ENCODE measurements at places on chromosomes 16 and 17. TPM values are rescaled to one million over a fixed set of nuclear protein-coding genes. Genes with fewer than 3 reads are reported as not detected.

GRCh38 chr17:58317421-58318064, 11.1 kb downstream of the TSPOAP1 start:
- DNase-seq, result peak; percentile 91

DNA sequence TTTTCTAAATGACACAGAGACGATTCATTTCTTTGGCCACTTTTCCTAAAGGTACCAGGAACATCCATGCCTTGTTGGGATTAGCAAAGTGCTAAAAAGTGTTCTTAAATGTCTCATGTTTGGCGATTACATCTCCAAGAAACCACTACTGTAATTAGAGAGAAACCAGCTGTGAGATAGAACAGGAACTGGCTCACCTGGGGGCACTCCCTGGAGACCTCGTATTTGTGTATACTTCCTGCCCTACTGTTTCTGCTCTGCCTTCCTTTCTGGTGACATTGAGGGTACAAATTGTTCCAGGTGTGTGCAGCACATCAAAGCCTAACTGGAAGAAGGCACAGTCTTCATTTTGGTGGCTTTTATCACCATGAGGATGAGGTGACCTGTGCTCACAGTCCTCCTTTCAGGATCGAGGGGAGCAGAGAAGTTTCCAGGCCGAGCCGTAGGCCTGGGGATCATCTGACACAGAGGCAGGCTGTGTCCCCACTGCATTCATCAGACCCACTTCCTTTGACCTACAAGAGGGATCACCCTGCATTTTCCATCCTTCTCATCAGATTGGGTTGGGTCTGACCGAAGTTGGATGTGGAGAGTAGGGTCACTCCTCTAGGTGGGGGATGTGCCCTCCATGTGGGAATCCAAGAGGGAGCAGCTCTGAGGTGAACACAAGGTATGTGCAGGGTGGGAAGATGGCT, 23.7 kb downstream of the CCL4 start:
- DNase-seq, result no peak

- DNase-seq, result no peak
These were observed 1293.2 kb upstream of the GOT2 start for GRCh38 chr16:60027351-60027750.

DNA sequence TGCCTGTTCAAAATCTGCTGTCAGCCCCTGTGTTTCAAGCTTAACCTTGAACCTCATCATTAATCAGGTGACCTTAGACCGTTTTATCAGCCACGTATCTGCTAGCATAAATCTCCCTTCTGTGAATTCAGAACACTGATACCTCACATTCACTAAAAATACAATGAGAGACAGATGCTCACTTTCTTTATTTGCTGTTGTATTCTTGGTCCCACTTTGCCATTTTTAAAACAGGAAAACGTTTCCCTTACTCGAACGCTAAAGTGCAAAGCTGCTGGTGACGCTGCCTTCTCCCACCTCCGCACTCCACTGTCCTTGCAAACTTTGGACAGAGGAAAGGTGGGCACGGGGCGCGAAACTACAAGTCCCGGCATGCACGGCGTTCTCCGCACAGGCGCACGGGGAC, 220 bp upstream of the ARHGAP44 start:
- no peak for DNase-seq

DNA sequence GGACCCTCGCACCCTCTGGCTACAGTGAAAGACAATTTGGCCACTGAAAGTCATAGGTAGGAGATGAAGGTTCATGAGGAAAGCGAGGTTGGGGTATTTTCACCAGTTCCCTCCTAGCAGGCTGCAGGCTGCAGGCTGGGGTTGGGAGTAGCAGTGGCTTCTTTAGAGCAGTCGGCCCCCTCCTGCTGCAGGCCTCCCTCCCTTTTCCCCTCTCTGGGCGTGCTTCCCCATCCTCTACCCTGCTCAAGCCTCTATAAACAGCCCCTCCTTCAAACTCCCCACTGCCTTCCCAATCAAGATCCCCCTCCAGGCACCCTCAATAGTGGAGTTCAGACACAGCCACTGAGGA, 41.8 kb downstream of the GAS7 start:
- DNase-seq, result no peak

DNA sequence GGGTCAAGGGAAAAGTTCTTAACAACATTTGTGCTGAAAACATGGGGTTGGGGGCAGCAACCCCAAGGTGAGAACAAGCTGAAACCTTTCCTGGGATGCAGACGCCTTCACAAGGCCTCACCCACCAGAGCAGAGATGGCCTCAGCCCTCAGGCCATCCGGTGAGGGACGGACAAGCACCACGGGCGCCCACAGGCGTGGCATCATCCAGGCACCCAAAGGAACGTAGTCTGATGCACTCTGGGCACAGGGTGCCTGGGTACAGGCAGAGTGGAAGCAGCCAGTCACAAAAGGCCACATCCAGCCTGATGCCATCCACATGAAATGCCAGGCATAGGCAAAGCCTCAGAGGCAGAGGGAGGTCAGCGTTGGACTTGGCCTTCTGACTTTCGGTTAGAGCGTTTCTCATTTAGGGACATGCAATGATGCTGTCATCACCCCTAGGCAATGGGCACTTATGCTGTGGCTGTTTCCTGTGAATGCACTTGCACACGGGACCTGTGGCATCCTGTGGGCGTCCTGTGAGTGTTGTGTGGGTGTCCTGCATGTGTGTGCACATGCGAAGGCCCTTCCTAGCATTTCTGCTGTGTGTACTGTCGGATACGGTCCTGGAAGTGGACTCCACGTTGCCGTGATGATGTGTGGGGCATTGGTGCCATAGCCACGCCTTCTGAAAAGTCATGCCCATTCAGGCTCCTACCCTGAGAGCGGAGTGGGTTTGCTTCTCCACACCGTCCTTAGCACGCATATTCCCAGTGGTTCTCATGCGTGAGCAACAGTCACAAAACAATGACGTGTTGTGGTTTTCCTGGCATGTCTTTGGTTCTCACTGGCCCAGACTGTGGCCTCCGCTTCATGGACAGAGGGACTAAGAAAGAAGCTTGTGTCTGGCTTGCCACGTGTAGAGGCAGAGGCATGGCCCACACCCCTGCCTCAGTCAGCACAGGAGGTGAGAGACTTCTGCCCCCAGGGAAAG, 52.7 kb upstream of the ZNF469 start:
- no peak for DNase-seq

DNA sequence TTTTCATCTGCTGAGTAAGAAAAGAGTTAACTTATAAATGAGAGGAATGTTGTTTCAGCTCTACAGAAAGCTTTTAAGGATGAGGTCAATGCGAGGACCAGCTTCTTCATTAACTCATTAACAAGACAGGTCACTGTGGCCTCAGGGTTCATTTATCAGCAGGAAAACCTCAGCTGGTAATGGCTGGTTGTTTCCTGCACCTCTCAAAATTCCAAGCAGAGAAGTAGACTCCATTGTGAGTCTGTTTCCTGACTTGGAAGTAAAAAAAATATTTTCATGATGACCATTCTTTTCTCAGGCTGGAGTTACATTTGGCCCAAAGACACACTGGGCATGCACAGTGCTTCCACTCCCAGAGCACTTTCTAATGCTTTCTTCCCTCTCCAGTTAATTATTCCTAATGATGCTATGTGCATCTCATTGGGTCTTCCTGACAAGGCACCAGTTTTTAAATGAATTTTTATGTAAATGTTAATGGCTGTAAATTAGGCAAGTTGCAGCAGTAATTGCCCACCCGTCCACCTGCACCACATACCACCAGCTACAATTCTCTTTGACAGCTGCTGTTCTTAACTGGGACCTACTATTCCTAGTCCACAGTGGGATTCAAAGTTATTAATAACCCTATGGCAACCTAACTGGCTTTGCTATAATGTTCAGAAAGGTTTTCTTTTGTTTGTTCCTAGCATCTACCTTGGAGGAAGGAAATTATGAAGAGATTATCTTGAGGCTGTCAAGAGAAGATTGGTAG, 89.5 kb upstream of the BCAR1 start:
- DNase-seq, result no peak

DNA sequence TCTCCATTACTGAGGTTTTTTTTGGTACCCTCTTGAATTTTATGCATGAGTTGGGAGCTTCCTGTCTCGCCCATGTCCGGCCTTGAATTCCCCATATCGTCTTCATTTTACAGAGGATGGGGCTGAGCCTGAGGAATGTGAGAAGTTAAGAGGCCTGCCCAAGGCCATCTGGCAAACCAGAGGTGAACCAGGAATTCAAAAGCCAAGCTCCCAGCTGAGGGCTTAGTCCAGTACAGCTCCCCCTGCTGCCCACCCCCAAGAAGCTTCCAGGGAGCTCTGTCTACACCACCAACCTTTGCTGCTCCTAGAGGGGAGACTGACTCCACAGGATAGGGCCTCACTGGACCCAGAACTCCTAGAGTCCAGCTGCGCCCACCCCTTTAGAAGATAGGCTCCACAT, 20.7 kb upstream of the C16orf78 start:
- peak; percentile 84 for DNase-seq

DNA sequence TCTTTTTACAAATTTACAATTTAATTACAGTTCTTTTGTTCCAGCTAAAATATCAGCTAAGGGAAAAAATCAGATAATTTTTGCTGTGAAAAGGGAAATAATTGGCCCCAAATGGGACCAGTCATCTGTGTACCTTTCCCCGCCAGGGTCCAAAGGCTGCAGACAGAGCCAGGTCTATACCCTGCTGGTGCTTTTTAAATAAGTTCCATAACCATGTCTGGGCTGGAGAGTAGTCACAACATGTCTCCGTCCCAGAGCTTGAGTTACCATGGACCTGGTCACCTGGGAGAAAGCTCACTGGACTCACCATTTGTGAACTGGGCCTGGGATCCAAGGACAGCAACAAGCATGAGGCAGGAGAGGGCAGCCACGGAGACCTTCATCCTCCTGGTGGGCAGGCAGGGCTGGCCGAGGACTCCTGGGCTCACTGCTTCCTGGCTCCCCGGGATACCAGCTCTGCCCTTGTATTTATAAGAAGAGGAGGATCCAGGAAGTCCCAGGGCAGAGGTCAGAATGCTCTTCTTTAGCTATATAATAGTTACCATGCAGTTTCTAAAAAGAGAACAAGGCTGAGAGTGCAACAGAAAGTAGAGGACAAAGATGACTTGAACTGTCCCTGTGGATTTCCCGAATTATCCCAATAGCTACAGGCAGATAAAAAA, at the start of gene CCL15:
TSS of gene CCL15 (minus strand) at position 444 of the 662 bp plus-strand sequence. CDS start at position 383, 61 bp downstream.
- no peak for DNase-seq

- DNase-seq, result no peak
These were observed 123.9 kb upstream of the CIBAR2 start for GRCh38 chr16:85235991-85236817.

DNA sequence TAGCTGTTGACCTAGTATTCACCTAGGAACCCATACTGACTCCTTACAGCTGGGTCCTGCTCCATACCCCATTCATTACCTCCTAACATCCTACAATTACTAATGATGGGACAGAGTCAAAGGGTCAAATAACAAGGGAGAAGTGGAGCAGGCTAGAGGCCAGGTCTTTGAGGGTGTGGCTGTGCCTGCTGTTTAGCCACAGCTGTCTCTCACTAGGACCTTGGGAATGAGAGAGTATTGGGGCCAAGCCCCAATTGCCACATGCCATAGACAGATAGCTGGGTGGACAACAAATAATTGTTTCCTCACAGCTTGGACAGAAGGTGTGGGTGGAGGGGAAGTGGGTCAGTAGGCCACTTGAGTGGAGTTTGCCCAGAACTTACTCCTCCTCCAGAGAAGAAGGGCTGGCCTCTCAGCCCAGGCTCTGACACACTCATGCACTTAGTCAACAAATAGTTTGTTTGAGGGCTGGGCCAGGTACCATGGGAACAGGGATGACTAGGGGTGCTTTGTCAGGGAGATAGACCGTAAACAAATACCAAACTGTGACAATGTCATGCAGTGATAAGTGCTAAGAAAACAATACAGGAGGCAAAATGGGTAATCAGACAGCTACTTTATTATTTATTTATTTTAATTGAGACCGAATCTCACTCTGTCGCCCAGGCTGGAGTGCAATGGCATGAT, 10.2 kb upstream of the CENPT start:
- peak; percentile 78 for DNase-seq

- peak; percentile 86 for DNase-seq
These were observed 658 bp downstream of the SYNRG start for GRCh38 chr17:37608351-37609169.

- no peak for DNase-seq
These were observed 4.3 kb upstream of the SLFN11 start for GRCh38 chr17:35377706-35378105.

DNA sequence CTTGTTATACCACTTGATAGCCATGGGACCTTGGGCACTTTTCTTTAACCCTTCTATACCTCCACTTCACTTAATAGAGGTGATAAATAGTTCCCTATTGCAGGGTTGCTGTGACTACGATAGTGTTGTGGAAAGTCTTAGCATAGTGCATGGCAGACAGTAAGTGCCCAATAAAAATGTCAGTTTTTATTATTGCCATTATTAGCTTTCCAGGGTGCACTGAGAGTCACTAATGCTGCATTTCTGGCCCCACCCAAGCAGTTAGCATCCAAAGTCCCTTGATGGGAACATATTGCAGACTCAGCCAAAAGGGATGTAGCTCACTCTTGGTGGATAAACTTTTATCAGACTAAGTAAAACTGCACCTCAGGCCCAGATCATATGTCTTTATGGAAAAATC, 41.5 kb upstream of the TEKT3 start:
- DNase-seq, result no peak

DNA sequence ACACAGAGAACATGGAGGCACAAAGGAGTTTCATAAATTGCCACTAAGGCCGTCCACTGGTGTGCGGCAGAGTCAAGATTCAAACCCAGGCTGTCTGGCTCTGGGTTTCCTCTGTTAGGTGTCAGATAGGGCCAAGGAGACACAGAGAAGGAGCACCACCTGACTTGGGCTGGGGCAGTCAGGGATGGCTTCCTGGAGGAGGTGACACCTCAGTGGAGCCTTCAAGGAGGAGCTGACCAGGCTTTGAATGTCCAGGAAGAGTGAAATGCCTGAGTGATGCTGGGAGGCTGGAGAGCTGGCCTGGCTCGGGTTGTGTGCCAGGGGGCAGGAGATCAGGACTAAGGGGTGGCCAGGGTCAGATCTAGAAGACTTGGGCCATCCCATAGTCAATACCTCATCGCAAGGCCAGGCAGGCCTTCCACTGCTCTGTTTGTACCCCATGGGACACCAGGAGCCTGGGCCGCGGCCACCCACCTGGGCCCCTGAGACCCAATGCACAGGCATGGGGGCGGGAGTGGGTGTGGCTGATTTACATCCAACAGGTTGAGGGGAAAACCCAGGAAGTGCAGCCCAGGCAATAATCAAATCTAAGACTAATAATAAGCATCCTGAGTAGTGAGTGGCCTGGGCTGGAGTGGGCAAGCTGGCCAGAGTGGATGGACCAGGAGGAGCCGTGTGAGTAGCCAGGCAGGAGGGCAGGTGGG, 73.7 kb downstream of the USP22 start:
- DNase-seq, result no peak

- peak; percentile 74 for DNase-seq
These were observed 8.2 kb downstream of the RHBDF2 start for GRCh38 chr17:76492989-76493501.

- DNase-seq, result peak; percentile 95
These were observed 25.7 kb downstream of the MRC2 start for GRCh38 chr17:62653002-62653825.

GRCh38 chr17:81517339-81518112, 4.9 kb upstream of the ACTG1 start:
- peak; percentile 80 for DNase-seq

The SEPTIN12 gene
- total RNA-seq, result not detected

The GRB7 gene
- 61.6 TPM for total RNA-seq

The CSH1 gene
- 0.30 TPM for total RNA-seq

The MYH13 gene
- total RNA-seq, result 0.22 TPM

The CDH8 gene
- 0.87 TPM for total RNA-seq

The ST6GALNAC2 gene
- 1.7 TPM for total RNA-seq

The CYB561 gene
- total RNA-seq, result 29.1 TPM

The STARD3 gene
- 66.3 TPM for total RNA-seq
